Astrocyte of the hippocampus (primary cell): ENCODE measurements at places on chromosomes 12 and 14.

- DNase-seq: peak; percentile 57
Observed at GRCh38 chr14:45426685-45427282, 173.8 kb upstream of the MIS18BP1 start.

- peak; percentile 41 for DNase-seq
Observed at GRCh38 chr12:124636138-124636978, 68.9 kb upstream of the NCOR2 start.

GRCh38 chr12:28550757-28551704 is 360.8 kb downstream of the CCDC91 start:
- peak; percentile 69 for DNase-seq

DNA sequence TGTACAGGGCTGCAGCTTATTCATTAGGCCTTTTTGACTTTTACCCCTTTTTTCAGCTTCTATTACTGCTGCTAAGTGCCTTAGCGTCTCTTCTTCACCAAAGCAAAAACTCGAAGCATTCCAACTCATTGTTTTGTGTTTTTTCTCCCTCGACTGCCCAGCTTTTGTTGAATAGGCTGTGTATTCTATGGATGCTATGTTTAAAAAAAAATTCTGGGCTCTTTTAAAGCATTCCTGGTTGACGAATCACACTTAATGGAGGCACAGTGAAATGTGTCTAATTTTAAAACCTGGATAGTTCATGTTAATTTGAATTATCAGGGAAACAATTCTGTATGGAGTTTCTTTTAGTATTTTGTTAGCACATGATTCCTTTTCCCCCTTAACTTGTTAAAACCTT is 29.7 kb downstream of the KTN1 start:
- DNase-seq: peak; percentile 73

DNA sequence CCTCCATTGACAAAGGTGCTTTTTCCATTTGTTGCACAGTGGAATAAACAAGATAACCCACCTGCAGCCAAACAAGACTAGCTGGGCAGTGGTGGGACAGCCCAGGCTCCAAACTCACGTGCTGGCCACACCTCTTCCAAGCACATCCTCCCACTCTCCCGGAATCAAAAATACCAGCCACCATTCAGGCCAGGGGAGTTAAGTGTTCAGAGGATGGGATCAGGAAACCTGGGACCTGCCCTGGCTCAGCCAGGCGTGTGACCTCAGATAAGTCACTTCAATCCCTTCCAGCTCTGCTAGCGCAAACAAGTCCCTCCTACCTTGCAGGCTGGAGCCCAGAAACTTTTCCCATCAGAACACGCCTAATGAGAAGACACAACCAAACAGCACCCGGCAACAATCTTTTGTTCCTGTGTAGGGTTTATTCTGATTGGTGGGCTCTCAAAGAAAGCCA is 43.3 kb downstream of the ACTN1 start:
- peak; percentile 76 for DNase-seq

GRCh38 chr12:132557291-132558015 is 52.9 kb downstream of the LRCOL1 start:
- no peak for DNase-seq

DNA sequence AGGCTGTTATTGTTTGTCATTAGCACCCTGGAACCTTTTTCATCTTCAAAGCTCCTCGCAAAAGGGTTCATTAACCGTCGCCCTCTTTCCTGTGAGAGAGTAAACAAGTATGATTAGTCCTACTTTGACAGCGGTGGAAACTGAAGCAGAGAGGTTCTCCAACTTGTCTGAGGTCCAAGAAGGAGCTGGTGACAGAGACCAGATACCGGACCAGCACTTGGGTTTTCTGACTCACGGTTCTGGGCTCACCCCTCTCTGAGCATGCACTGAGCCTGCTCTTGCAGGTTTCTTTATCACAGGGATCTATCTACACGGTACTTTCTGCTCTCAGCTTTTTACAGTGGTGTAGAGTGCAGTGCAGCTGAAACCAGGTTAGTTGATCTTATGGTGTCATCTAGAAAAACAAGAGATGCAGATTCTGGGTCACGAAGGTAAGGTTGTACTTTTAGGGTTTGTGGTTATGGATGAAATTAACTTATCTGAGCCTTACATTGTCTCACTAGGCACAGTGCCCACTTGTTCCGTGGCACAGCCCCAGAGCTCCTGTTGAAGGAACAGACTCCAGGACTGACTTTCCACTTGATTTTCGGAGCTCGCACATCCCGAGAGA is 62.1 kb downstream of the PPP2R5C start:
- no peak for DNase-seq

DNA sequence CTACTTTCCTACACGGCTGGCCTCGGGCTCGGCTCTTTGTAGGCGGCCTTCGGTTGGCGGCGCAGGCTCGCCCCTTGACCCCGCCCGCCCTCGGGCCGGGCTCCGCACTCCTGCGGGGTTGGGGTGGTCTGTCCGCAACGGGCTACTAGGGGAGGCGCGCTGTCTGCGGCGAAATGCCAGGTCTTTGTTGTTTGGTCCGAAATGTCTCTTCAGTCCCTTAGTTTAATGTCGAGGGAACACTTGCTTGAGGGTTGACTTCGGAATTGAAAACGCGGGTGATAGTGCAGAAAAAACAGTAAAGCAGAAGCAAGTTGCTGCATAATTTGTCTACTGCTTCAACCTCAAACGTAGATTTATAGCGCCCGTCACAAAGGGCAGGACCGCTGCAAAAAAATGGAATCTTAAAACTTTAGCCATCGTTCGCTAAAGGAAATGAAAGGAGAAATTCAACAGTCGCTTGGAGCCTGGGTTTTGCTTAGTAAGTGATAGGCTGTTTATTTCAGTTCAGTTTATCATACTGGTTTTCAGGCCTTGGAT is 390 bp downstream of the JKAMP start:
- no peak for DNase-seq

GRCh38 chr14:87185961-87186560 is 806.9 kb downstream of the GALC start:
- no peak for DNase-seq

GRCh38 chr12:51393676-51394545 is 2.7 kb upstream of the GALNT6 start:
- peak; percentile 66 for DNase-seq

DNA sequence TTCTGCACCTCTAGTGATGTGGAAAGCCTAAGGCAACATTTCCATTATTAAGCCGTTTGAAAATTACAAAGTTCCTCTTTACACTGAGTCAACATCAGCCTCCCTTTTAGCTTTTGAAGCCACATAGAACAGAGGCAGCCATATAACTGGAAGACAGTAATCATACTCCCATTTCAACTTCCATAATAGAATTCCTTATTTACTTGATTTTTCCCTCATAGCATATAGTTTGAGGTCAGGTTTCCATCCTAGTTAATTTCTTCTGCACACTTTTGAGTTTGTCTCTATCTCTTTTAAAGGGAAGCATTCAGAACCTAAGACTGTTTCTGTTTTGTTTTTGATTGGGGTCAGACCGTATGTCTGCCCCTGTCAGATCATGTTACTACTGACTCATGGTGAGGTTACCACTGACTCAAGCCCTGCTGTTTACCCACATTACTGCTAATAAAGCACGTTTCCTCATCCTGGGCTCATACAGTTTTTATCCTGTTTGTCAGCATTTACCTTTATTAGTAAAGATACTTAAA is 161.0 kb downstream of the SLC38A4 start:
- peak; percentile 78 for DNase-seq

GRCh38 chr14:67464377-67464776 is 24.1 kb downstream of the TMEM229B start:
- DNase-seq: no peak

GRCh38 chr12:112370199-112370598 is 12.0 kb downstream of the HECTD4 start:
- no peak for DNase-seq

GRCh38 chr12:48175613-48176416 is 7.6 kb upstream of the CCDC184 start:
- no peak for DNase-seq

DNA sequence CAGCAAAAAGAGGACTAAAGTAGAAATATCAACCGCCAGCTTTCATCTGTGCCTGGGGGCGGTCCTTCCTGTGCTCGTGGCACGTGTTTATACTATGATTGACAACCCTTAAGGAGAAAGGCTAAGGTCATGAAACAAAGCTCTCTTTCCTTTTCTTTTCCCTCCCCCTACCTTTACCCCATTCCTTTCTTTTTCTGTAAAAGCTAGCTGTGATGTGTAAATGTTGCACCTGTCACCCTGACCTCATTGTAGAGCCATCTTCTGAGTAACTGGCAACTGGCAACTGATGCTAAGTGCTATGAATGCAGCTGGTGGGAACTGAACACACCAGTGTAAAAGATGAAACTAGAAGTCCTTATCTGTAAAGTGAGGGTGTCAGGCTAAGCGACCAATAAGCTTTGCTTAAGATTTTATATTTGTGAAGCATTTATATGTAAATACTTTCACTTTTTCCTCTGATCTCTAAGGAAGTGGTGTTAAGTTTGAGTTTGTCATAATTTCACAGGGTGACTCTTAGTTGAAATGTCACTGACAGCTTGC is 102.8 kb upstream of the BCAT1 start:
- no peak for DNase-seq

DNA sequence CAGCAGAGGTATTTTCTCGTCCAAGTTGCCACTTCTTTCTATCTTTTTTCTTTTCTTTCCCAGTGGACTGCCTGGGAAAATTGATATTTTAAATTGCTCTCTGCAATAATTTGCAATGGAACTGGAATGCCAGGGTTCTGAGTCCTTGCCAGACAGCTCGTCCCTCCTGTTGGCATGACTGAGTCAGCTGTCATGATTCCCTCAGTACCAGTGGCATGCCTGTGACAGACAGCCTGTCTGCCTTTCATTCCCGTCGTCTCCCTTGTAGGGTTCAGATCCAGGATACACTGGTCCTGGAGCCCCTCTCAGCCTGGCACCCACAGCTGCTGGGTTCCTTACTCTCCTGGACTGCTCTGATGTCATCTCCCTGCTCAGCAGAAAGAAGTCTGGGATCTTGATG is 84.8 kb downstream of the PTPN11 start:
- peak; percentile 12 for DNase-seq

GRCh38 chr14:101123618-101124510 is 220.3 kb upstream of the RTL1 start:
- DNase-seq: no peak

- DNase-seq: peak; percentile 55
Observed at GRCh38 chr14:67263499-67264149, 22.4 kb downstream of the PALS1 start.

DNA sequence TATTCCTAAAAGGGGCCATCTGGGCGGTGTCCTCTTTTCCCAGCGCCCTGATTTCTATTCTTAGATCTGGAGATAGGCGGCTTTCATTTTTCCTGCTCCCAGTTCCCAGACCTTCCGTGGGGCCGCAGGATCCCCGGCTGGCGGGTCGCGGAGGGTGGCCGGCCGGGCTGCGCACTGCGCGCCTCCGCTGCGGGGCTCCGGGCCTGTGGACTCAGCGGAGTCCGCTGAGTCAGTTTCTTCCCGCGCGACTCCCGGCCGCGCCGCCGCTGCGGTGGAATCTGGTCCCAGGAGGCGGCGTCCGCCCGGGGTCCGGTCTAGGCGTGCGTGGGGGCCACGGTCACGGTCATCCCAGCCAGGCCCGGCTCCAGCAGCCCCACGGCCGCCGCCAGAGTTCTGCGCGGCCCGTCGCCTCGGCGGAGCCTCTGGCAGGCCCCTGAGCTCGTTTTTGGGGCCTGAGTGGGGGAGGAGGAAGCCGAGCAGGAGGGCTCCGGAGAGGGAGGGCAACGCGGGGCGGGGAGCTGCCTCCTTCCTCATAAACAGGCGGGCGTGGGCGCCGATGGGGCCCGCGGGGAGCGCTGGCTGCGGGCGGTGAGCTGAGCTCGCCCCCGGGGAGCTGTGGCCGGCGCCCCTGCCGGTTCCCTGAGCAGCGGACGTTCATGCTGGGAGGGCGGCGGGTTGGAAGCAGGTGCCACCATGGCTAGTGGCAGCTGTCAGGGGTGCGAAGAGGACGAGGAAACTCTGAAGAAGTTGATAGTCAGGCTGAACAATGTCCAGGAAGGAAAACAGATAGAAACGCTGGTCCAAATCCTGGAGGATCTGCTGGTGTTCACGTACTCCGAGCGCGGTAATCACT is at the start of gene LRRK2:
Gene LRRK2, plus strand, starts transcription at position 559 of the 853 bp plus-strand sequence. Its CDS starts 135 bp downstream, at position 694.
- peak; percentile 70 for DNase-seq

DNA sequence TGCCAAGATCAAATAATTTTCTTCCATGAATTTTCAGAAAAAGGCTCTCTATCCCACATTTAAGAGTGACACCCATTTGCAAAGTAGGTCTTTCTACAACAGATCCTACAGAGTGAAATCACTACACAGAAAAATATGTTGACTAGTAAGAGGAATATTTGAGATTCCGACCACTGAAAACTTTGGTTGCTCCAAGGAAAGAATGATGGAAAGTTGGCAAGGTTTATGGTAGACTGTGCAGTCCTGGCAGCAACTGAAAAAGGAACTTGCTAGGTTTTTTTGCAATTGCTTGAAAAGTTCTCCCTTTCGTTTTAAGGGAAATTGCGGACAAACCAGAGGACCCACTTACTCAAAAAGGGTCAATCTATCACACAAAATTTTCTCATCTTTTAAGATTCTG is 83.1 kb upstream of the TSPAN8 start:
- peak; percentile 14 for DNase-seq

- DNase-seq: peak; percentile 72
Observed at GRCh38 chr12:50333441-50333840, 50.1 kb upstream of the LIMA1 start.

- DNase-seq: no peak
Observed at GRCh38 chr14:69989622-69990021, 110.4 kb downstream of the SMOC1 start.

GRCh38 chr14:52272375-52272774 is 4.9 kb downstream of the PTGDR start:
- DNase-seq: no peak

DNA sequence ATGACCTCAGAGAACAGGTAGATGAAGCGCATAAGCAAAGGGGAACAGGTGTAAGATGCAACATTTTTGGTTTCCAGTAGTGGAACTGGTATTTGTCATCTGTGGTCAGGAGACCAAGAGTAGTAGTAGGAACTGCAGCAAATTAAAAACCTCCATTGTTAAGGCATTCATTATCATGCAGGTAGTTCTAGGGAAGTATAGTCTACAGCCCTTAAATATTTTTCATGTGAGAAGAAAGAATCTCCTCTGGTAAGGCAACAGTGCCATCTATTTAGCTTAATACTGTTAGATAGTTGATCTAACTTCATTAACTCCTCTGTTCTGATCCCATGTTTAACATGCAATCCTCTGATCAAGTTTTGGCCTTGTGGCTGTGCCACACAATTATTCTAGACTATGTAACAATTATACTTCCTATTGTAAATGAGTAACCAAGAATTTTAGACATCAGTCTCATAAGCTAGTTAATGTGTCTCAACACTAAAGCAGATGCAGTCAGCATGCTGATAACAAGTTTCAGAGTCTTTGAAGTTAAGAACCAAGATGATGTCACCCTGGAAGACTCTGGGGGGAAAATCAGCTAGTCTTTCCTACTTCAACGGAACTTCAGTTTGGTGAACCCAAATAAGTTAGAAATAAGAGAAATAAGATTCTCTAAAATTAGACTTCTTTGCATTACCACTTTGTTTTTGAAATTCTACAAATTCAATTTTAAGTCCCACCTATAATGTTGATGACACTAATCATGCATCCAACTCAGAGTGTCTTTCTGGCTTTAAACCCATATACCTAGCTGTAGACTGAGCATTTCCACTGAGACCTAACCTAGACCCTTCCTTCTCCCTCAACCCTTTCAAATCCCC is 70.9 kb downstream of the STXBP6 start:
- DNase-seq: peak; percentile 27

GRCh38 chr12:1670358-1671268 is 20.3 kb upstream of the ADIPOR2 start:
- no peak for DNase-seq
